ENCODE measurements at places on chromosomes 16 and 17.

DNA sequence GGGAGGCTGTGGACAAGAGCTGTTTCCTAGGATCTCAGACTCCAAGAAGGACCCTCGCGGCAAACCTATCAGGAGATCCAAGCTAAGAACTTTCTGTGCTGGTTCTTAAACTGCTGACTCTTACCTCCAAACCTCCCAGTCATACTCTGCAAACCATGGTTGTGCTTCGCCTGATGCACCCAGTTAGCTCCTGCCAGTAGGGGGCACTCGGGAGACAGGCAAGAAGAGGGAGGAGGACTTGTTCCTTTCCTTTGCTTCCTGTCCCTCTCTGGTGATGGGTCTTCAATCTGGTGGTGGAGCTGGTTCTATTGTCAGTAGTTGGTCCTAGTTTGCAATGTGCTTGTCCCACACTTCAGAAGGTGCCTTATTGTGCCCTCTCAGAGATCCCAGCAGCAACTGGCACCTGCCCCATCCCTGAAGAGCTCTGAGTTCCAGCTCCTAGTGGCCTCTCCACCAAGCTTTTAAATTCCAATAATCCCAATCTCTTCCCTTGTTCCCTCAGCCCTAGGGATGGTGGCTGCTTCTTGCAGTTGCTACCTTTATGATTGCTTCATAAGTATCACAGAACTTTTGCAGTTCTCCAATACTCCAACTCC, 113.5 kb upstream of the RPL38 start:
- no peak for DNase-seq

- no peak for DNase-seq
Observed at GRCh38 chr17:19725486-19725885, 9.1 kb upstream of the SLC47A2 start.

- DNase-seq, result no peak
Observed at GRCh38 chr17:28521311-28522085, 15.3 kb downstream of the FOXN1 start.

- no peak for DNase-seq
Observed at GRCh38 chr16:27234603-27235002, 31.3 kb downstream of the KDM8 start.

DNA sequence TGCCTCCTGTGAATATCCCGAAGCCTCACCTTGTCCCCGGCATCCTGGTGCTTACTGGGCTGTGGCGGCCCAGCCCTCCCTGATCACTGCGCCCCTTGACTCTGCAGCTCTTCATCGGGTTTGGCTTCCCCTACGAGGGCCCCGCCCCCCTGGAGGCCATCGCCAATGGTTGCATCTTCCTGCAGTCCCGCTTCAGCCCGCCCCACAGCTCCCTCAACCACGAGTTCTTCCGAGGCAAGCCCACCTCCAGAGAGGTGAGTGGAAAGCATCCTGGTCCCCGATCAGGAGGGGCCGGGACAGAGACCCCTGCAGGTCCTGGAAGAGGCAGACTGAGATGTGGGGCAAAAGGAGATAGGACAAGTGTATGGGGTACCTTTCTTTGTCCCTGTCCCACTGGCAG, 72.1 kb downstream of the MGAT5B start:
- DNase-seq, result no peak

DNA sequence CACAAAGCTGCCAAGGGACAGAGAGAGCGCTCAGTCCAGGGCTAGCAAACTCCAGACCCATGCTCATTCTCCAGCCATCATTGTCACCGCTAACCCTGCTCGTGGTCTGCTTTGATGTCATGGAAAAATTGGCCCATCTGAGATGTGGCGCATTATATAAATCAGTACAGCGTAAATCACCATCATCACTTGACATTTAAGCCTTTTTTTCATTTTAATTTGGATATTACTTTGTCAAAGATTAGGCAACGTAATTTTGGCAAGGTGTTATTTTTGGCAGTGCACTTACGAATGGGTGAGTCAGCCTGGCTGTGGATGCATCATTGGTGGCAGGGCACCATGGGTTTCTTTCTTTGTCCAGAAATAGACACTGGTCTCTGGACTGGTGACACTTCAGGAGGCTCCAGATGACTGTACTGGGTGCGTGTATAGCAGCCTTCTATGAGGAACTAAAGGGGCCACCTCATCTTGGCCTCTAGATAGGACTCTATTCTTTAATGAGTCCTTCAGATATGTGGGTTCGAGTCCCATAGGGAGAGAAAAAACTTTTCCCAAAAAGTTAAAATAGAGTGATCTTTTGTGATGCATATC, 166.3 kb downstream of the MSI2 start:
- DNase-seq, result no peak

DNA sequence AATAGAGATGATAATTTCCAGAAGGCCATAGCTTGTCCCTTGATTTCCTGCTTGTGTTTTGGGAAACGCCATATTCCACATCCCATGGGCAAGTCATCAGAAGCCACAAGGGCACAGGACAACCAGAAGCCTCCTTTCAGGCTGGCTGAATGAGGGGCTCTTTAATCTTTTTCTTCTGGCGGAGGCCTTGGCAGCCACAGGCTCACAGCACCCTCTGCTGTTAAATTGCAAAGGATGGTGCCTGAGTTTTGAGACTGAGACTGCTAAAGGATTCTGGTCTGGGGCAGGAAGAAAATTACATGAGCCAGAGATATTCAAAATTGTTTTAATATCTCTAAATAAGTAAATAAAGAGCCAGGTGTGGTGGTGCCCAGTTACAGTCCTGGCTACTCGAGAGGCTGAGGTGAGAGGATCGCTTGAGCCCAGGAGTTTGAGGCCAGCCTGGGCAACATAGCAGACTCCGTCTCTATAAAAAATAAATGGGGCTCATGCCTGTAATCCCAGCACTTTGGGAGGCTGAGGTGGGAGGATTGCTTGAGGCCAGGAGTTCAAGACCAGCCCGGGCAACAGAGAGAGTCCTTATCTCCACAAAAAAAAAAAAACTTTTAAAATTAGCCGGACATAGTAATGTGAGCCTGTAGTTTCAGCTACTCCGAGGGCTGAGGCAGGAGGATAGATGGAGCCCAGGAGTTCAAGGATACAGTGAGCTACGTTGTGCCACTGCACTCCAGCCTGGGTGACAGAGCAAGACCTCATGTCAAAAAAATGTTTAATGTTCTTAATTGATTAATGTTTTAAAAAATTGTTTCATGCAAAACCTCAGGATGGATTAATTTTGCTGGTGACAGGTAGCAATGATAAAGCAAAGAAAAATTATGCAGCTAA, 26.3 kb downstream of the AARSD1 start:
- DNase-seq, result peak; percentile 5

DNA sequence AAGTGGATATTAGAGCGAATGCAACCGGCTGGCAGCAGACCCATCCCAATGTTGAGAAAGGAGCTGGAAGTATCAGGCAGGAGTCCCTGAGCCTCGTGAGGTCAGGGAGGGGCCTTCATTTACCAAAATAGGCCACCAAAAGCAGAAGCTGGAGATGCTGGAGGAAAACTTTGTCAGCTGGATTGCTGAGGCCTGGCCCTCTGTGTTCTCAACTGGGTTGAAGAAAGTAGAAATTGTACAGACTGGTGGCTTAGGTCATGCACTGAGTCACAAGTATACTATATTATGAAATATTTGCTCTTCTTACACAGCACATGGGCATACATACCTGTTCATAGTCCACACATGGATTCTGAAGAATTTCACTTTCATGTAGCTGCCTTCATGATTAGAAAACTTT, 23.2 kb upstream of the TEKT3 start:
- DNase-seq, result no peak

GRCh38 chr17:574061-574460, 140.6 kb downstream of the VPS53 start:
- DNase-seq, result no peak

GRCh38 chr16:82072313-82072712, 37.3 kb downstream of the HSD17B2 start:
- DNase-seq, result no peak

- no peak for DNase-seq
Observed at GRCh38 chr17:6147042-6147441, 76.9 kb downstream of the WSCD1 start.

DNA sequence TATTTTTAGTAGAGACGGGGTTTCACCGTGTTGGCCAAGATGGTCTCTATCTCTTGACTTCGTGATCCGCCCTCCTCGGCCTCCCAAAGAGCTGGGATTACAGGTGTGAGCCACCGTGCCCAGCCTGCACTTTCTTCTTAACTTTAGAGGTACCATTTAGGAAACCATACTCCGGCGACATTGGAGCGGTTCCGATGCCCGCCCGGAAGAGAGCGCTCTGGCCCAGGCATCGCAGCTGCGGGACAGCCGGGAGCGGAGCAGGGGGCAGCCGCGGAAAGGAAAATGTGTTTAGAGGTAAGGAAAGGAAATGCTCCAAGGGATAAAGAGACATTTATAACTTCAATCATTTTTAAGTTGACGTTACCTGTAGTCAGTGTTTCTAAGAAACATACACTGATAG, 6.0 kb upstream of the HS3ST3B1 start:
- DNase-seq, result no peak

DNA sequence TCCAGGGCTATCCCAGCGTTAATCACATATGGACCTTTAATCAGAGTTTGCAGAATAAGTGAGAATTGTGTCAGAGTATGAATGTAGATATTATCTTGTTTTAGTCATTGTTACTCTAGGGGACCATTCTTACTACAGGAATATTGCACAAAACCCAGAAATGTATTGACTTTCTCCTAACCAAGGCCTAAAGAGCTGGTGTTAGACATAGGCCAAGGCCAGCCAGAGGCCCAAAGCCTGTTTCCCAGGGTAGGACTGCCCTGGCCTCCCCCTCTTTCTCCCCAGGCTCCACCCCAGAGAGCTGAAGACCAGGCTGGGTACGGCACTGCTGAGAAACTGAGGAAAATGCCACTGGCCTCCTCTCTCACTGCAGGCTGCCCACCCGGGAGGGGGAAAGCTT, 41.9 kb upstream of the MEOX1 start:
- DNase-seq, result no peak

DNA sequence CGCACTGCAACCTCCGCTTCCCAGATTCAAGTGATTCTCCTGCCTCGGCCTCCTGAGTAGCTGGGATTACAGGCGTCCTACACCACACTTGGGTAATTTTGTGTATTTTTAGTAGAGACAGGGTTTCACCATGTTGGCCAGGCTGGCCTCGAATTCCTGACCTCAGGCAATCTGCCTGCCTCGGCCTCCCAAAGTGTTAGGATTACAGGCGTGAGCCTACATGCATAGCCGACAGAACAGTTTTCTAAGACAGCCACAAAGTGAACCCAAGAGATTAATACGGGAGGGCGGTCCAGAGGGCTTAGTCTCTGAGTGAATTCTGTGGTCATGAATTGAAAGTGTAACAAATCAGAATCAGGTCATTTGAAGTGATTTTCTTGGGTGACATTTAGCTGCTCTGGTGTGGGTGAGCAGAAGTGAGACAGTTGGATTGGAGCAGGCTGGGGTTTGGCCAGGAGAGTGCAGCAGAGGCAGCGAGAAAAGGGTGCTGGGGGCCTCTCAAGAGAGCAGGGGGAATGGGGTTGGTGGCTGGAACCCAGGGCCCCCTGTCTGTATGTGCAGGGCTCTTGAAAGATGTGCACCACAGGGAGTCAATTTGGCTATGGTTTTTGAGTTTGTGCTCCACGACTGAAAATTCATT, 231.4 kb upstream of the WSCD1 start:
- DNase-seq, result no peak

GRCh38 chr16:88628512-88628974, 9.8 kb upstream of the IL17C start:
- DNase-seq, result no peak

DNA sequence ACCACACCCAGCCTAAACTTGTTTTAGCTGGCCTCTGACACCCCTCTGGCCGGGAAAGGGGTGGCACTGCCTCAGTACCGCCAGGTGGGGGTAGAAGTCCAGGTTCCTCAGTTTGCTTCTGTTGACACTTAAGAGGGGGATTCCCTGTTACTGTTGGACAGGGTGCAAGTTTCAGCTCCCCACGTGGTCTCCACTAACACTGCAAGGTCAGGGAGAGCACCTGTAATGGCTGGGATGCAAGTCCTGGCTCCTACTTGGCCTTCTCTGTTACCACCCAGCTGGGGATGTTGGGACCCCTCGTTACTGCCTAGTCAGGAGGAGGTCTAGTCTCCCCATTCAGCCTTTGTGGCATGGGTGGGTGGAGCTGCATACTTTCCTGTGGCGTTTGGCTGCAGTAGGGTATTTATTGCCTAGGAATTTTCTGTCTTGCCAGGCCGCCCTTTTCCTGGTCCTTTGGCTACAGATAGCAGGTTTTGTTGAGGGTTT, 10.6 kb upstream of the MFAP4 start:
- DNase-seq, result no peak

GRCh38 chr16:17451843-17452242, 18.9 kb downstream of the XYLT1 start:
- DNase-seq, result peak; percentile 38

- DNase-seq, result no peak
Observed at GRCh38 chr17:74734256-74734655, 2.8 kb upstream of the RAB37 start.

GRCh38 chr17:63445954-63446752, at the start of gene CYB561:
CYB561 (minus strand) TSS chr17:63446306; CDS start chr17:63437547, 8,759 bp downstream.
- DNase-seq, result peak; percentile 75

DNA sequence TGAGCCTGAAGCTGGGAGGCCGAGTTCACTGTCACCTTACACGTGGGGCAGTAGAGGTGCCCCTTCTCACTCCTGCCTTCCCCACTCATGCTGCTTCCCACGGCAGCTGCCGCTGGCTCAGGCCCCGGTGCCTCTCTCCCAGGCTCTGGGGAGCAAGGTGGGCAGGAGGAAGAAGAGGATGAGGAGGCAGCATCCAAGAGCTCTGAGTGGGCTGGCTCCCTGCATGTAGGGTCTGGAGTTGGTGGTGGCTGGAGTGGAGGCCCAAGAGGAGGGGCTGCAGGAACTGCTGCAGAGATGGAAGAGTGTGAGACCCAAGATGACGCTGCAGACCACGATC, 8.9 kb downstream of the NKIRAS2 start:
- DNase-seq, result no peak

DNA sequence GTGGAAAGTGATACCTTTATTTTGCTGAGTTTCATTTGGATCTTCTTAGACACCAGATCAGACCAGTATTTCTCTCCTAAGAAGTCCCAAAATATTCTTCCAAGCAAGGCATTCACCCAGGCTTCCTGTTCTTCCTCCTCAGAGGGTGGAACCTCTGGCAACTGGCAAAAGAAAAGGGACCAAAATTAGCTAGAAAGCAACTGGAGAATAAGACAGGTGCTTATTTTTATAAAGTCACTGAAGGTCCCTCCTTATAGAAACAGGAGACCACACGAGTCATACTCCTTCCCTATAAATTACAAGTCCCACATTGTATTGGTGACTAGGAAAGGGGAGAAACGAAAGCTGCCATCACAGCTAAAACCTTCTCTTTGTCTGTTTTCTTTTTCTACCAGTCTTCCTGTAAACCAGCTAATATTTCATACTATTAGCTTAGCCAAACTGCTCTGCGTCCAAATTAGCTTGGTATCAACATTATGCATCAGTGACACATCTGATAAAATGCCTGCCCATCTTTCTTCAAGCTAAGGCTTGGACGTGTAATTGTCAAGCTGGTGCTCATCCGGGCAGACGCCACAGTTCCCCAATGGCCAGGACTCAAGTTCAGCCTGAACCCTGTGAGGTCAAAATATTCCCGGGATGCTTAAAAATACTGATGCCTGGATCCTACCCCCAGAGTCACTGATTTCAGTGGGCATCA, 47.5 kb upstream of the ERN1 start:
- no peak for DNase-seq
